ENCODE measurements at places on chromosomes 7 and 10.

- DNase-seq, result no peak
These were observed 283.7 kb upstream of the ZMIZ1 start for GRCh38 chr10:78785066-78785465.

GRCh38 chr7:26186364-26187311, 13.9 kb downstream of the HNRNPA2B1 start:
- no peak for DNase-seq

- DNase-seq, result no peak
These were observed 28.1 kb downstream of the DLG5 start for GRCh38 chr10:77898323-77899079.

DNA sequence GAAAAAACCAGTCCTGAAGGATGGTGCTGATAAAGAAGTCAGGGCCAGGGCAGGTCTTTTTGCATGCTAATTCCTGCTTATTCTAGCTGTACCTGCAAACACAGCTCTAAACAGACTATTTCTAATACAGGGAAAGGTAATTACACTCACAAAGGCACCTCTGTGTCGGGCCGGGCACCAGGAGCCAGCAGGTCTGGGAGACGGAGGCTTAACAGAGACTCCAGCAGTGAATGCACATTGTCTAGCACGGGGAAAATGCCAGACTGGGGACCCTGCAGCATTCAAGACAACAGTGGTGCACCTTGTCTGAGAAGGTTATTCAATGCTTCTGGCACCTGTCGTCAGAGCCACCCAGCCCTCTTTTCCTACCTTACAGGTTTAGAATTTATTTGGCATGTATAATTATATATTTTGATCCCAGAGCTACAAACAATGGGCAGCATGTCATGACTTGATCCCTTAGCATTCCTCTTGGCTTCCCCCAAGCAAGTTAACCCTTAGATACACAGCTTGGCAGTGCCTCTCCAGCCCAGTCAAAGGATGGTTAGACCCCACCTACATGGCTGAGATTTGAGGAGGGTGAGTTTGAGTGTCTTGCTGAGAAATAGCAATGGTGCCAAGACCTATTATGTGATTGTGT, 185.2 kb downstream of the SLC25A13 start:
- no peak for DNase-seq

DNA sequence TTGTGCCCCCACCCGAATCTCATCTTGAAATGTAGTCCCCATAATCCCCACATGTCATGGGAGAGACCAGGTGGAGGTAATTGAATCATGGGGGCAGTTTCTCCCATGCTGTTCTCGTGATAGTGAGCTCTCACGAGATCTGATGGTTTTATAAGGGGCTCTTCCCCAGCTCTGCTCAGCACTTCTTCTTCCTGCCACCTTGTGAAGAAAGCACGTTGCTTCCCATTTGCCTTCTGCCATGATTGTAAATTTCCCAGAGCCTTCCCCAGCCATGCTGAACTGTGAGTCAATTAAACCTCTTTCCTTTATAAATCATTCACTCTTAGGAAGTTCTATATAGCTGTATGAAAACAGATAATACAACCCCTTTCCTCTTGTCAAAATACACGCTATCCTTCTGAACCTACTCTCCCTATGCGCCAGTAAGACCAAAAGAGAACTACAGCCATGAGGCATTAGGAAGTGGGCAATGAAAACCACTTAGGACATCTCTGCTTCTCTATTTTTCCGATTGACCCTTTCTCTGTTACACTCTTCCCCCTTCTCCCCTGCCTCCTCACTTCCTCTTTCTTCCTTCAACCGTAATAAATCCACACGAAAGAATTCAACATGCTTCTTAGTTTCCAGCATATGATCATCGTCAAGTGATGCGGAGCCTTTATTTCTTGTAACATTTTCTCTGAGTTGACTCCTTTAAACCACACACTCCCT, 101.2 kb upstream of the WDR11 start:
- no peak for DNase-seq

DNA sequence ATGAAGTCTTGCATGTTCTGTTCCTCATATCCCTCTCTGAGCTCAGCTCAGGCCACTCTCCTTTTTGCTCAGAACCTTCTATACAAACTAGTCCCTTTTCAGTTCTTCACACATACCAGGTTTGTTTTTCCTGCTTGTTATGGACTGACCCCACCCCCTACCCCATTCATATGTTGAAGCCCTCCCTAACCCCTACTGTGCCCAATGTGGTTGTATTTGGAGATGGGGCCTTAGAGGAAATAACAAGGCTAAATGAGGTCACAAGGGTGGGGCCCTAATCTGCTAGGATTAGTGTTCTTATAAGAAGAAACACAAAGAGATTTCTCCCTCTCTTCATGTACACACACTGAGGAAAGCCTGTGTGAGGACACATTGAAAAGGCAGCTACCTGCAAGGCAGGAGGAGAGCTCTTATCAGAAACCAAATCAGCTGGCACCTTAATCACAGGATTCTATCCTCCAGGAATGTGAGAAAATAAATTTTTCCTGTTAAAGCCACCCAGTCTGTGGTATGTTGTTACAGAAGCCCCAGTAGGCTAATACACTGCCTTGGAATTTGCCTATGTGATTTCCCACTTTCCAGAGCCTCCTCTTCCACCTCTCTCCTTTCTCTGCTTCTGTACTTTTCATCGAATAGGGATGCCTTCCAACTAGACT, 67.3 kb upstream of the DNAJB12 start:
- no peak for DNase-seq

- no peak for DNase-seq
These were observed 124.1 kb downstream of the MAD1L1 start for GRCh38 chr7:2108501-2109250.
